ENCODE measurements at places on chromosomes 1 and 21.

DNA sequence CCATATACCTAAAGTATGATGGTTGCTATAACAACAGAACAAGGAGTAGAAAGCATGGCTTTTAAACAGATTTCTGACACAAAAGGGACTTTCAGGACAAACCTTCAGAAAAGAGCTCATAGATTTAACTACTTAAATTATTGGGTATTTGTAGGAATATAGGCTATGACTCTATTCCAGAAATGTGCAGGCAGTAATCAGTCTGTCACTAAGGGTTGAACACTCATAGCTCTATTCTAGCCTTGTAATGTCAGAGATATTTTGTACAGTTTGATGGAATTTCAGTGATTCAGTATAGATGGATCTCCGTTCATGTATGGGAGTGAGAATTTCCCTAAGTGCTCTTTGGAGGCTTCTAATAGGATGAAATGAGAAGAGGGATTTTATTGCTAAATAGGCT is 82.8 kb downstream of the EXTL2 start:
- DNase-seq = no peak

DNA sequence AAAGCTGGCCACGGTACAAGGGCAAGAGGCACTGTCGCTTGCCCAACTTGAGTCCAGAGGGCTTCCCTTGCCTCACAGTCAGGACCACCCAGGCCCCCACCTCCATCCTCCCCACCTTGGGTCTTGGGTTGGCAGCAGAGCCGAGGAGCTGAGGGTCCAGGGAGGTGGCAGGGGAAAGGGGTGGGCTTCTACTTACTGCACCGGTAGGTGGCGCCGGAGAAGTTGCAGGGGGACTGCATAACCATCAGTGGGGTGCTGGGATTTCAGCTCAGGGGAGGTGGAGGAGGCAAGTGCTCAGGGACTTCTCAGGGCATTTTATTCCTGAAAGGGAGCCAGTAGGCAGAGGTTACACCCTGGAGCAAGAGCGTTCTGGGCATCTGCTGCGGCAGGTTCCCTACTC is 44.0 kb downstream of the TRIM62 start:
- no peak for DNase-seq

DNA sequence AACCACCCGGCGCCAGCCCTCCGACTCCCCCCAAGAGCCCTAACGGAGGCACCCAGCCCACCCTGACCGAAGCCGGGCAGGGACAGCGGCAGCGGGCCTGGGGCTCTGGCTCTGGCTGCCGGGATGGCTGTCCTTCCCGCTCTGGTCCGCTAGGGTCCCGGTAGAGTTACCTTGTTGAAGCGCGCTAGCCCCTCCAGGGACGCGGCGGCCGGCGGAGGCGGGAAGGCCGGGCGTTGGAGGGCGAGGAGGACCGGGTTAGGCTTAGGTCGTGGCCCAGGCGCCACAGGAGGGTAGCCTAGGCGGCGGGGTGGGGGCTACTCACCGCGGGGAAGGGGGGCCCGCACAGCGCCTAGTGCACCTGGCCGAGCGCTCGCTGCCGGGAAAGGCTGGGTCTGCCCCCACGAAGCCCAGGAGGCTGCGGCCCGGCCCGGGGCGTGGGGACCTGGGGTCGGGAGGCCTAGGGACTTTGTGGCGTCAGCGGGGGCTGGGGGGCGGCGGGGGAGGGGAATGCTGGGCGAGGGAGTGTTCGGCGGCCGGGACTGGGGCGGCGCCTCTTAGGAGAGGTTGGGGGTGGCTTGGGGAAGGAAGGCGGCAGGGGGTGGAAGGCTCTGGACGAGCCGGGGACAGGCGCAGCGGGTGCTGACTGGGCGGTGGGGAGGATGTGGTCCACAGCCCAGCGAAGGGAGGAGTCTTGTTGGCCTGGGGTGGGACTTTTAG is at the start of gene TRIM17:
Gene TRIM17 (minus strand): TSS at position 645 of the 717 bp plus-strand sequence. CDS start 1,789 bp downstream, outside the sequence.
- no peak for DNase-seq

DNA sequence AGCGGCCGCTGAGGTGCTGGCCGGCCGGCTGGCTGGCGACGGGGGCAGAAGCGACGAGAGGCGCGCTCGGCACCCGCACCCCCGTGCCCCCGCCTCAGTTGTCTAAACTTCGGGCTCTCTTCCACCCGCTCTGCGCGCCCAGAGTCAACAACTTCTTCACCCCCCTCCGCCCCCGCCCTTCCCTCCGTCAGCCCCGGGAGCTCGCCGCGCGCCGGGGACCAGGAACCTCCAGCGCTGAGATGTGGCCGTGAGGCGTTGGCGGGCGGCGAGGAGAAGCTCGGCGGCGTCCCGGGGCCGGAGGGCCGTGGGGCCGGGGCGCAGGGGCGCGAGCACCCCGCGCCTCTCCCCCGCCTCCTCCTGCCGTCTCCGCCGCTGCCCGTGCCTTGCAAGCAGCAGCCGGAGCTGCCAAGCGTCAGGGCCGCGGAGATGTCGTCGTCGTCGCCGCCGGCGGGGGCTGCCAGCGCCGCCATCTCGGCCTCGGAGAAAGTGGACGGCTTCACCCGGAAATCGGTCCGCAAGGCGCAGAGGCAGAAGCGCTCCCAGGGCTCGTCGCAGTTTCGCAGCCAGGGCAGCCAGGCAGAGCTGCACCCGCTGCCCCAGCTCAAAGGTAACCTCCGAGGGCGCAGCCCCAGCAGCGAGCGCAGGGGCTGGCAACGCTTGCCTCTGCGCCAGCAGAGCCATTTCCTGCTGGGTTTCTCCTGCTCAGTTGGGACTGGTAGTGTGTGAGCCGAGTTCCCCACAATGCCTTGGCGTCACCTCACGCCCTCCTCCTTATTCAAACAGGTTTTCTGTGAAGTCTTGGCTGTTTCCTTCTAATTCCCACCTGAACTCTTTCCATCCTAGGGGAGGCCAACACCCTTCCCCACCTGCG is 710 bp downstream of the PPP2R5A start:
- DNase-seq = peak; percentile 69

DNA sequence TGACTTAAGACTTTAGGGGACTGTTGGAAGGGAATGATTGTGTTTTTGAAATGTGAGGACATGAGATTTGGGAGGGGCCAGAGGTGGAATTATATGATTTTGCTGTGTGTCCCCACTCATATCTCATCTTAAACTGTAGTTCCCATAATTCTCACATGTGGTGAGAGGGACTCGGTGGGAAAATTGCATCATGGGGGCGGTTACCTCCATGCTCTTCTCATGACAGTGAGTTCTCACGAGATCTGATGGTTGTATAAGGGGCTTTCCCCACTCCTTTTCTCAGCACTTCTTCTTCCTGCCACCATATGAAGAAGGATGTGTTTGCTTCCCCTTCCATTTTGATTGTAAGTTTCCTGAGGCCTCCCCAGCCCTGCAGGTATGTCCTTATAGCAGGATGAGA is 35.0 kb upstream of the SCAF4 start:
- no peak for DNase-seq

- DNase-seq = peak; percentile 39
Measured at GRCh38 chr1:200139661-200140250, 112.2 kb downstream of the NR5A2 start.

GRCh38 chr1:86154571-86155050 is 2.0 kb downstream of the COL24A1 start:
- DNase-seq = no peak

Measured in foreskin keratinocyte (primary cell).